ENCODE measurements at places on chromosomes 7 and 10.

- no peak for DNase-seq
Observed at GRCh38 chr10:75140246-75140645, 28.8 kb downstream of the SAMD8 start.

DNA sequence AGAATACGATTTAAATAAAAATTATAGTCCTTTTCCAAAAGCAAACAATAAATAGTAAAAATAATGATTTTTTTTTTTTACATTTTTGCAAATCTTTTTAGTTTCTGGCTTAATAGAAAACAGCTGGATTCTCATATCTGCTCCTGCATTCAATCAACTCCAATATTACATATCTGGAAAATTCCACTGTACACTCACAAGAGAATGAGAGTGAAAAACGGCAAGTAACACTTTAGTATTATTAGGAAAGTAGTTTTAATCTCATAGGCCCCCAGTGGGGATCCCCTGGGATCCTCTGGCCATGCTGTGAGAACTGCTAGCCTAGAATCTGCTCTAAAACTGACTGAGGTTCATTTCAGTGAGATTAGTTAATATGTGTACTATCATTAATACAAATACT lies 128.6 kb upstream of the LRRN3 start:
- no peak for DNase-seq

DNA sequence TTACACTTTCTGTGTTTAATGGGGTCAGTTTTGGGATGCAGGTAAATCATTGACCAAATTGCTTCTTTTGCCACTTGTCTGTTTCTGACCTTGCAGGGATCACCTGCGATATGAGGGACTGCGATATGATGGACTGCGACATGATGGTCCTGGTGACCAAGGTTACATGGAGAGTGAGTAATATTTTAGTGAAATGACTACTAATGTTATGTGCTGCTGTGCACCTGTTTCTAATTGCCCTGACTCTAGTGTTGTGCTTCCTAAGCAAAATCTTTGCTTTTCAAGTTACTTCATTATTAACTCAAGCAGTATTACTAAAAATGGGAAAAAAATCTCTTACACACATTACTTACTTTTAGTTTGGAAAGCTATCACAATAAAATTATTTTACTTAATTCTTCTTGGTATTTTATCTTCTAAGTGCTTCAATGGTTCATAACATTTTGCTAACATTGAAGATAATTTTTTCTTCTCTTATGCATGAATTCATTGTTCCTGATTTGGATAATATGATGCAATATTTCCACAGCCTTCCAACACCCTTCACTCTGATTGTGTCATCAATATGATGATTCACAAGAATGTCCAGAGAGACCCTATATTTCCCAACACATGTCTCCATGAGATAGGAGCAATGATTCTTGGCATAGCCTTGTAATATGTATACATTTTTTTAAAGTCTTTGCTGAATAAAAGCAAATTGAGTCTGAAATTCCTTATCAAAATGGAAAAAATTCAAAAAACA lies 306.2 kb upstream of the AKR1E2 start:
- DNase-seq, result no peak

- DNase-seq, result no peak
Observed at GRCh38 chr10:97336942-97337831, 2.7 kb upstream of the FRAT2 start.

DNA sequence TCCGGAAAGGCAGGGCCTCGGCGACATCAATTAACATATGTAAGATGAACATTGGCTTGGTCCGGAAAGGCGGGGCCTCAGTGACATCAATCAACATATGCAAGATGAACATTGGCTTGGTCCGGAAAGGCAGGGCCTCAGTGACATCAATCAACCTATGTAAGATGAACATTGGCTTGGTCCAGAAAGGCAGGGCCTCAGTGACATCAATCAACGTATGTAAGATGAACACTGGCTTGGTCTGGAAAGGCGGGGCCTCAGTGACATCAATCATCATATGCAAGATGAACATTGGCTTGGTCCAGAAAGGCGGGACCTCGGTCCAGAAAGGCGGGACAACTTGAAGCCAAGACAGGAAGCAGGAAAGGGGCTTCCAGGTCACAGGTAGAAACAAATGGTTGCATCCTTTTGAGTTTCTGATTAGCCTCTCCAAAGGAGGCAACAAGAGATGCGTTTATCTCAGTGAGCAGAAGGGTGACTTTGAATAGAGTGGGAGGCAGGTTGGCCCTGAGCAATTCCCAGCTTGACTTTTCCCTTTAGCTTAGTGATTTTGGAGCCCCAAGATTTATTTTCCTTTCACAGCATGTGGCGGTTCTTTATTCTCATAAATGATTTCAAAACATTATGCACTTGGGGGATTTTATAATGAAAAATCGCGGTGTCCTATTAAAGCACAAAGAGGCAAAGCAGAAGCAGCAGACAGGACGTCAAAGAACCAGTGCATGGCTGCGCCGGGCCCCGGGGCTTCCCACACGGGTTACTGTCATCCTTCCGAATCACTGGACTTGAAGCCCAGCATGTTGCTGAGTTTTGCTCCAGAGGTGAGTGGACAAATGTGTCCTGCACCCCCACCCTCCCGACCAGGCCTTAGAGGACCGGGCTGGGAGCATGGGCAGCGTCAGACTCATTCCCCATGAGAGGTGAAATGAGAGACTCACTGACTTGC lies 43.1 kb upstream of the EN2 start:
- DNase-seq, result no peak

DNA sequence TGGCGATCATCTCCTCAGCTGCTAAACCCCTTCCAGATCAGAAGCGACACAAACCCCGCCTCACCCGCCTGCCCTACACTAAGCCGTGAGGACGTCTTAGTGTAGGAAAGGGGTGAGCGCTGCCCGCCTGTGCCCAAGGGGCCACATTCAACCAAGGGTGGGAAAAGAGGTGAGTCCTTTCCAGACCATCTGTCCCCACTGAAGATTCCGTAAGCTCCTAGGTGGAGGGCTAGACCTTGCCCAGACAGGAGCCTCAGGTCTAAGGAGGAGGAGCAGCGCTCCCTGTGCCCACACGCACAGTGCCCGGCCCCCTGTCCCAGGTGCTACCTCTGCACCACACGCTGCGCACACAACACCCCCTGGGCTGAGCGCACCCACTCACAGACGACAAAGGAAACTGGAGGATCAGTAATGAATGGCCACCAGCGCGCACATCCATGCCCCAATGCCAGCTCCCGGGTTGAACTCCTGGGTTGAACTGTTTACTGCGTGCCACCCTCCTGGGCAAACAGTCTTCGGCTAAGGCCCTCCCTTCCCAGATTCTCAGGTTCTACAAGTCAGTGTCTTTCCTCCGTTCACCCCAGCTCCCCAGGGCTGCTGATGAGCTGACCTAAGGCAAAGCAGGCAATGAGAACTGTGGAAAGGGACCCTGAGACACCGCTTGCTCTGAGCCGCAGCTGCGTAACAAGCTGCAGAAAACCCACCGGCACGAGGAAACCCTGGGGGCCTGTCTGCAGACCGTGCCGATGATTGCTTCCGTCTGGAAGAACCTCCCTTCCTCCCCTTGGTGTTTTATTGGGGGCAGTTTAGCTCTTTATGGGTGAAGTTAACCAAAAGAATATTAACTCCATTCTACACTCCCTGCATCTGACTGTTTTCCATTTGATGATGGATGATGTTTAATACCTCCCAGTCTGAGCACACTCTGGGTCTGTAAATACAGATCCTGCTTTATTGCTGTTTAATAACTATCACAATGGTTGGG lies 185.9 kb downstream of the MAD1L1 start:
- no peak for DNase-seq

DNA sequence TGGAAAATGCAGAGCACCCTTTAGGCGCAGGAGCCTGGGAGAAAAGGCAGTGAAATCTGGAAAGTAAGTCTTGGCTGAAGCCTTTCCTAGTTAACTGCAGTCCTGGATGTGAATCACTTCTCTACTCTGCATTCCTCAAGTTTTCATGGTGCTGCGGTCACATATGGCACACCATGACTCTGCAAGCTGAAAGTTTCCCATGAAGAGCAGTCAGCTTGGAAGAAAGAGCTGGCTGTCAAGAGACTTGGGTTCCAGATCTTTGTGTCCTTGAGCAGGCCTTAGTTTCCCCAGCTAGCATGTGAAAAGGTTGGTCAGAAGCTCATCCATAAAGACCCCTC lies 548.3 kb downstream of the SORCS3 start:
- no peak for DNase-seq

DNA sequence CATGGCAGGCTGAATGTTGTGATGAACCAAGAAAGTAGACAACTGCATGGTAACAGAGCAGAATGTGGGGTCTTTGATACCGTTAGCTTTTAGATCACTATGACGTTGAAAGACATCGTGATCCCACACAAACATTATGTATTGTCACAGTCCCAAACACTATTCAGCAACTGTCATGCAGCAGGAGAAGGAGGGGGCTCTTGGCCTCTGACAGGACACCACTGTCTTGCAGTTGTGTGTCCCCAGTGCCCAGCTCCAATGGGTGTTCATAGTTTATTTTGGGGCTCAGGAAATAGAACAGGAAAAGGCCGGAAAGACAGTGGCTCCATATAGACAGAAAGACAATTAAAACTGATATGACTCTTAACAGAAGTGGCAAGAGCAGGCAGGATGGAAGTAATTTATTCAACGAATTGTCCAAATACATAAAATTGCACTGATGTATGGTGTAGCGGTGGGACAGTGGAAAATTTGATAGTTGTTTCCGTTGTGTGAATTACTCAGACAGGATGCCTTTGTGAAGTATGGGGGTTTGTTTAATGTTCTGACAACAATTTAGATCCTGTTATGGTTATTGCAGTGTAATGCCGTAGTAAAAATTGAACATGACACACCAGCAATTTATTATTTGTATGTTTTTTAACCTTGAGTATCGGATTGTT lies 292.0 kb downstream of the LRMDA start:
- no peak for DNase-seq

- no peak for DNase-seq
Observed at GRCh38 chr10:120516426-120516825, 59.4 kb downstream of the PLPP4 start.

DNA sequence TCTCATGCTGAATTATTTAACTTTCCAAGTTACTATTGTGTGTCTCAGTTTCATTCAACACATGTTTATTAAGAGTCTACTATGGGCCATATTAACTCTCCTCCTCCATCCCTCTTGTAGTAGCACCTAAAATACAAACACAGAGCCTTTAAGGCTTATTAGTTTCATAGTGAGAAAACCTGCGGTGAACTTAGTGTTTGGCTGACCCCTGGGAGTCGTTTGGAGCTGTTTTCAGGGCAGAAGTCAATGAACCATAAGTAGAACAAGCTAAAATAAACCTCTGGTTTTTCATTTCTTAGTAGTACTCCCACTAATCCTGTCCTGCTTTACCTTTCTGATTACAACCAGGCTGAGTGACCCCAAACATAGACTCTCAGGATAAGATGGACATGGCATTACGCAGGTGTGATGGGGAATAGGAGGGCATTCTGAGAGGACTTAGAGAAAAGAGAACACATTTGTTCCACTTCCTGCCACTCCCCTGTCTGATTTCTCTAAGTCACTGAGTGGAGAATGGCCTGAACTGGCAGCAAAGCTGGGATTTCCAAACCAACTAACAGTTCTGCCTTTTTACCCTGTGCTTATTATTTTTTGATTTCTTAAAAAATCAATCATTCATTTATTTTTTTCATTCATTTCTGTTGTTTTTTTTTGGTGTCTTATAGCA lies 74.5 kb downstream of the LRMDA start:
- no peak for DNase-seq

DNA sequence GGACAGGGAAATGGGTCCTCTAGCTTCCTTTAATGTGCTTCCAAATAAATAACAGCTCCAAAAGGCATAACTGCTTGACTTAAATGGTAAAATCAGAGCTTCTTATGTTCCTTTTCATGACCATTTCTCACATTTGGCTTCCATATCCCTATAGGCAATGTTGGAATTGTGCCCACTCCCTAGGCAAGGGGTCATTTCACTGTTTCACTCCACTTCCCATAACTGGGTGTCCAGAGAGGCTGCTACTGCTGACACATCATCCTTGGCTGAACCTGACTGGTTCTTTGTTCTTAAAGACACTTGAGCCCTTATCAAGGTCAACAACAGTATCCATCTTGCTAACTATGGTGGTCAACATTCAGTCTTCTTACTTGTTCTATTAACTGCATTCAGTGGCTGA lies 37.1 kb downstream of the PRTFDC1 start:
- DNase-seq, result no peak

DNA sequence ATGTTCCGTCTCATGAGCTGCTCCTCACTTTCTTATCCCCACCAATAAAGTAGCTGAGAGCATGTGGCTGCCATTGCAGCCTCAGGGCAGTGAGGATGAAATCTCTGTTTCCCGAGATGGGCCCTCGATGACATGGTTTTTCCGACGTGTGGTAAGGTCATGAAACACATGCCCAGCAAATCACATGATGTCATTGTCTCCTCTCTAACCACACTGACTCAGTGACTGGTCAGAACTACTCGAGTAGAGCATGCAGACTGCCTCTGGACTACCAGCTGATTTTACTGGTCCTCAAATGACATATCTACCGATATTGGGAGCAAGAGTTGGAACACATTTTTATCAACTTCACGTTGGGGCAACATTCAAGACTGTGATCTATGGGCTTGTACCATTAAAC lies 786.1 kb downstream of the CNTNAP2 start:
- DNase-seq, result no peak

DNA sequence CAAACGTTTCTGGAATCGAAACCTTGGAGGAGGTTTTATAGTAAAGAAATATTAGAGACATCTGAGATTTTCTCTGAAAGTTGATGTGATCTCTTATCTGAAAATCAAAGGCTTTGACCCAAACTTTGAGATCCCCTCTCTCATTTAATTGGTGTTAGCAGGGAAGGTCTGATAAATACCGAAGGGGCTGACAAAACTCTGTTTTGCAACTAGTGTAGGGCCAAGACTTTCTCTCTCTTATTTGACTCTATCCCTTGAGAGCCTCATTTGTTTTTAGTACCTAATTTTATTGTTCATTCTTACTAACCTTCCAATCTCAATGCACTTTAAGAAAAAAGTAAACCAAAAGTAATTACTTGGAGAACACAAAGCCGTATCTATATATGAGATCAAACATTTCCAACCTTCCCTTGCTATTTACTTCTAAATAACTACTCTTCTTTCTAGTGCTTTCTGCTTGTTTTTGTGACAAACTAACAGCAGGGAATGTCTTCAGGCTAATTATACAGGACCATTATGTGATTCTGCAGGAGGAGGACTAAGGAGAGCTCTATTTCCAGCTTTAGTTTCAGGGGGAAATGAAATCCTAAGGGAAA lies 33.4 kb upstream of the NPVF start:
- no peak for DNase-seq

DNA sequence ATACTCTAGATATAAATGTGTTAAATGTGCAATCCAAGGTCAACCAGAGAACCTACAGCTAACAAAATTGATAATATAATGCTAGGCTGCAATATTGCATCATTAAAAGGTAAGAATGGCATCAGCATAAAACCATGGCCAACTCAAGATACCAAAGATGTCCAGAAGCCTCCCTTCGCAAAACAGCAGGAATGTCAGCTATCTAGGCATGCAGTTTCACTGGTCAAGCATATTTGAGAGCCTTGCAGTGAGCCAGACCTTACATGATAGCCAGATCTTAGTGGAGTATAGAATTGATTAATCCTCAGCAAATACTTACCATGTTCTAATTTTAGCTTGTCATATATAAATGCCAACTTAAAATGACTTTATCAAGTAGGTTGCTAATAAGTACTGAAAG lies 138.8 kb downstream of the ZEB1 start:
- DNase-seq, result no peak
